ENCODE measurements at places on chromosomes 13 and 19.

DNA sequence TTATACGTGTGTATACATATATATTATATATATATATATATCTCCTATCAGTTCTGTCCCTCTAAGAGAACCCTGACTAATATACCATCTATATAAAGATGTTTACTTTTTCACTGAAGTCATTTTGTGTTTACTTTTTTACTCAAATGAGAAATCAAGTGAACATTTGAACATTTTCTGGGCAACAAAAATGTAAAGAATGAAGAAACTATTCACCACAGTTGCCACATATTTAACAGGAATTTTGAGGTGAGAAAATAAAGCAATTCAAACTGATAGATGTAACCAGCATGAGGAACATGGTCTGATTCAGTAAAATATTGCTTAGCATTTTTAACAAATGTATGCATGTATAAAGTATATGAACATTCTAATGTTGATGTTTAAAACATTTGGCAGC lies 299.2 kb upstream of the KLHL1 start:
- DNase-seq, result no peak

GRCh38 chr19:51887522-51888498 lies at the start of gene ZNF577:
Gene ZNF577 (minus strand): TSS chr19:51887951. CDS start chr19:51880382, 7,569 bp downstream.
- DNase-seq, result peak; percentile 53

GRCh38 chr19:45995715-45996385 lies 583 bp downstream of the CCDC61 start:
- no peak for DNase-seq

- no peak for DNase-seq
Observed at GRCh38 chr13:50387051-50387581, 371.9 kb downstream of the KCNRG start.

DNA sequence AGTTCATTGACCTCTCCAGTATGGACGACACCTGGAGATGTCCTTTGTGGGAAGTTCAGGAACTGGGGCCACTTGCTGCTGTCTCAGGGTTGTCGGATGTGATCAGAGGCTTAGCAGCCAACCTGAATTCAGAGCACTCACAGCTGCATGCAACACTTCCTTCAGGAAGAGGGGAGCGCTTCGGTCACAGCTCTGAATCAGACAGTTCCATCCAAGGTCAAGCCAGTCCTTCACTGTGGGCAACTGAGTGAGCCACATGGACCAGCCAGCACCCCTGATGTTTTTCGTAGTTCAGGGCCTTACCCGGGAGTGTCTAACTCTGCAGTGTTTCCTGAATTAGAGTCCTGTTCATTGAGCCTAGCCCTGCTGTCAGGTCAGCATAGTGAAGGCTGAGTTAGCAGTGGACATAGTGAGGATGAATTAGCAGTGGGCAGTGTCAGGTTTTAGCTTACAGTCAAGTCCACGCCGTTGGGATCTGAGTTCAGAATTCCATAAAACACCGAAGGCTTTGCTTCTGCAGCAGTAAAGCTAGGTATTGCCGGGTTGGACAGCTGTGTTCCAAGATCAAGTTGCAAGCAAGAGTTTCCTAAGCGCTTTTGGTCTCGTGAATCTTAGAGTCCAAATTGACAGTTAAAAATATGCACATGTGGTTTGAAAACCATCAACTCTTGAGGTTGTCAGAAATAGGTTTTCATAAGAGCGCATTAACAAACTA lies 5.1 kb downstream of the ZNF555 start:
- no peak for DNase-seq

GRCh38 chr19:39192846-39193245 lies 3.9 kb upstream of the NCCRP1 start:
- DNase-seq, result no peak

GRCh38 chr19:14347999-14348889 lies 33.0 kb upstream of the ADGRE5 start:
- DNase-seq, result peak; percentile 52

DNA sequence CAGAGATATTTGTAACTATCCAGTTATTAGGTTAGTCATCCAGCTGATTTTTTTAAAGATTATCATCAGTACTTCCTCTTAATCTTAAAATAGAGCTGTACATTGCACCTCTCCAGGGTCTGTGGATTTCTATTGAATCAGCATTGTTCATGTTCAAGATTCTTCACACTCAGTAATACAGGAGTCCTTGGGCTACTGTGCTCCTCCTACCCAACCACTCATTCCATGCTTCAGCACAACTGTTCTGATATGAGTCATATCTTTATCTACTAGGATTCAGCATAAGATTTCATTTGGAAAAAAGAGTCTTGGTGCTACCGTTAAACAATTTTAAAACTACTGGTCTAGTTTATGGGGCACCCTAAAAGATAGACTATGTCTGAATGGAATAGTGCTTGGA lies 357.8 kb downstream of the DCT start:
- no peak for DNase-seq

DNA sequence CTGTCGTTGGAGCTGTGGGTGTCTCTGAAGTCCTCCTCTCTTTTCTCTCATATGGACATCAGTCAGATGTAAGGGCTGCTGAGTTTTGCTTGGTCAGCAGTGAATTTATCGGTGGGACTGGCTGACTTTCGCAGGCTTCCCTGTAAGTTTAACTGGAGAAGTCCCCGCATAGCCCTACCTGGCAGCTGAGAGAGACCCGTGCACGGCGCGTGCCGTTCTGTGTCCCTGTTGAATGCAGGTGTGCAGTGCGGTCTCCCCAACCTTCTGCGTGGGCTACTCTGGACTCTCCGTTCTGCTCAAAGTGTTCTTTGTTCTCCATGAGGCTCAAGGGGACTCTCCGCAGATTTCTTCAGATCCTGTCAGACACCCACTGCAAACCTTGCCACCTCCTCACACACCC lies 252.9 kb downstream of the COL4A1 start:
- no peak for DNase-seq

- DNase-seq, result no peak
Observed at GRCh38 chr19:11020982-11021759, 60.3 kb downstream of the SMARCA4 start.

DNA sequence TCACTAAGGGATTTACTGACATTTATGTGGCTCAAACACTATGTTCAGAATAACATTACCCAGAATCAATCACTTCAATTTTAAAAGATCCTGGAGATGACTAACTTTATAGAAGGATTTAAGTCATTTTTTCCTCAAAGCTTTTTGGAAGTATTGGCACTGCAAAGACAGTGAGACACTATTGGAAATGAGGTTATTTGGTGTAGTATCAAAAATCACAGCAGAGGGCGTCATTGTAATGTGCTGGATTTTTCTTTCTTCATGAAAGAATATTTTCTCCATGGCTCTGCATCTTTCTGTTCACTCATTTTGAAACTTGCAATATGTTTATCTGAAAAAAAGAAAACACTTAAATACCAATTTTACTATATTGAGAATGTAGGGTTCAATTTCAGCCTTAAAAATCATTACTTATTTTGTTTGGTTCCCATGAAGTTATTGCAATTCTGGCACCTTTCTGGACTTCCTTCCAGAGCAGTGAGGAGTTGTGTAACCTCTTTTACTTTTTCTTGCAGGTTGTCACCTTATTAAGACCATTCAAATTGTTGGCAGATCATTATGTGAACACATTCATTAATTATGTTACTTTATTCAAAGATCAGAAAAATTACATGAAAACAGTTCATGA lies 3.7 kb upstream of the CSNK1A1L start:
- no peak for DNase-seq

DNA sequence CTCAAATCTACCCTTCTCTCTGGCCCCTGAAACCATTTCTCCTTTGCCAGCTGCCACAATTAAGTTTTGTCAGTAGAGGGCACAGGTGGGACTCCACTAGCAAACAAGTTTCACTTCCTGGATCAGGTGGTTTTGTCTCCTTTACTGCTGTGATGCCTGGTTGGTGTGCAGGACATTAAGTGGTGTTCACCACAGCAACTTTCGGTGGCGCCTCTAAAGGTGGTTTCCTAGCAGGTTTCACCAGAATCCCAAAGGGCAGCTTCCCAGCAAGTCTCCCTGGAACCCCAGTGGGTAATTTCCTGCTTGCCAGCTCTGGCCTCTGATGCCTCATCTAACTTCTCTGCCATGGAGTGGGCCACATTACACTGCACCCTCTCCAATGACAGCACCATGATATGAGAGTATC lies 16.6 kb downstream of the MED4 start:
- no peak for DNase-seq

DNA sequence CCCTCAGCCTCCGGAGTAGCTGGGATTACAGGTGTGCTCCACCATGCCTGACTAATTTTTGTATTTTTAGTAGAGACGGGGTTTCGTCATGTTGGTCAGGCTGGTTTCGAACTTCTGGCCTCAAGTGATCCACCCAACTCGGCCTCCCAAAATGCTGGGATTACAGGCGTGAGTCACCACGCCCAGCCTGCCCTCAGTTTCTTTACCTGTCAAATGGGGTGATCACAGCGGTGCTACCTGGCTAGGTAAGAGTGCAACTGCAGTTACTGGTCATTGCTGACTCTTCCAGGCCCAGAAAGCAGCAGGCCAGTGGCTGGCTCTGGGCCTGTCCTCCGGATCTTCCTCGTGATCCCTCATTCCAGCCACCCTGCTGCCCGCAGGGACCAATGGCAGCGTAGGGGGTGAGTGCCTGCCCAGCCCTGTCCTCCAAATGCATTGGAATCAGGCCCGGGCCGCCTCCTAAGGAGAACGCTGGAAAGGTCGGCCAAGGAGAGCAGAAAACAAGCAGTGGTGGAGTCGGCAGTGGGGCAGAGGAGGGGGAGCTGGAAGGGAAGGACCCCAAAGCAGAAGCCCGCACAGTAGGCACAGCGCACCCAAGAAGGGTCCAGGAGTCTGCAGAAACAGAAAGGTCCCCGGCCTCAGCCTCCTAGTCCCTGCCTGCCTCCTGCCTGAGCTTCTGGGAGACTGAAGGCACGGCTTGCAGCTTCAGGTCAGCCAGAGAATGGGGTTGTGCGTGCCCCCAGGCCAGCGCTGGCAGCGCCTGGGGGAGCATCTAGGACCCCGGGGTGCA lies 1.8 kb upstream of the SLC27A1 start:
- DNase-seq, result no peak

- DNase-seq, result no peak
Observed at GRCh38 chr13:74243637-74244526, 109.7 kb upstream of the KLF12 start.

DNA sequence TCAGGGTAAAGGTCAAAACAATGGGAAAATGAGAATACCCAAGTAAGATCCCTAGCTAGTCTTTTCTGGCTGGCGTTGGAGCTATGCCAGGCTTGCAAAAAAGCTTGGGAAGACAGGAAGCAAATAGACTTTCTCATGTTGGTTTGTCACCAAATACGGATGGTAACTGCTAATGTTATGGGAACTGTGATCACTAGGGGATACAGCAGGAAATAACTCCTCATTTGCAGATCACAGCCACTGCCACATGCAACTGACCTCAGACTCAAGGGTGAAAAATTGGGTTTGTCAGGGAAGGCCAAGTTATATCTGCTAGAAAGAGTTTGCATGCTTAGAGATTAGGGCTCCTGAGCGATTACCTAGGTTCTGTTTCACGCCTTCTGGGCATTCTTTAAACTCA lies 162.9 kb downstream of the NHLRC3 start:
- no peak for DNase-seq

- DNase-seq, result no peak
Observed at GRCh38 chr19:10808937-10809649, 26.9 kb downstream of the TMED1 start.

GRCh38 chr13:113664751-113665596 lies 2.0 kb upstream of the GRK1 start:
- no peak for DNase-seq

GRCh38 chr19:58581227-58582141 lies 8.3 kb upstream of the MZF1 start:
- DNase-seq, result peak; percentile 91

DNA sequence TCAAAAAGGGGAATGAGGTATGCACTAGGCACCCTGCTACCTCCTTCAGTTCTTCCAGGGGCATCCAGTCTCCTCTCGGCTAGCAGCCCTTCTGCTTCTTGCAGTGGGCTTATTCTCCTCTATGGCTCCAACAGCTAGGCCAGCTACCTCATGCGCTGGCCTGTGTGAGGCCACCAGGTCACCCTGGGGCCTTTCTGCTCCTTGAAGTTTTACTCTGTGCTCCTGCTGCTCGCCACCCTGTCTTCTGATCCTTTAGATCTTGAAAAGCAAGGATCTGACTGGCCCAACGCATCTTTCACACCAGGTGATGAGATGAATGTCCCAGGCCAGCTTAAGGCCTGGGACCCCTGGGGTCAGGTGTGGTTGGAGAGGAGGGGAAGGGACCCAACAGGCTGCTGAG lies 66.2 kb downstream of the RUBCNL start:
- DNase-seq, result no peak

DNA sequence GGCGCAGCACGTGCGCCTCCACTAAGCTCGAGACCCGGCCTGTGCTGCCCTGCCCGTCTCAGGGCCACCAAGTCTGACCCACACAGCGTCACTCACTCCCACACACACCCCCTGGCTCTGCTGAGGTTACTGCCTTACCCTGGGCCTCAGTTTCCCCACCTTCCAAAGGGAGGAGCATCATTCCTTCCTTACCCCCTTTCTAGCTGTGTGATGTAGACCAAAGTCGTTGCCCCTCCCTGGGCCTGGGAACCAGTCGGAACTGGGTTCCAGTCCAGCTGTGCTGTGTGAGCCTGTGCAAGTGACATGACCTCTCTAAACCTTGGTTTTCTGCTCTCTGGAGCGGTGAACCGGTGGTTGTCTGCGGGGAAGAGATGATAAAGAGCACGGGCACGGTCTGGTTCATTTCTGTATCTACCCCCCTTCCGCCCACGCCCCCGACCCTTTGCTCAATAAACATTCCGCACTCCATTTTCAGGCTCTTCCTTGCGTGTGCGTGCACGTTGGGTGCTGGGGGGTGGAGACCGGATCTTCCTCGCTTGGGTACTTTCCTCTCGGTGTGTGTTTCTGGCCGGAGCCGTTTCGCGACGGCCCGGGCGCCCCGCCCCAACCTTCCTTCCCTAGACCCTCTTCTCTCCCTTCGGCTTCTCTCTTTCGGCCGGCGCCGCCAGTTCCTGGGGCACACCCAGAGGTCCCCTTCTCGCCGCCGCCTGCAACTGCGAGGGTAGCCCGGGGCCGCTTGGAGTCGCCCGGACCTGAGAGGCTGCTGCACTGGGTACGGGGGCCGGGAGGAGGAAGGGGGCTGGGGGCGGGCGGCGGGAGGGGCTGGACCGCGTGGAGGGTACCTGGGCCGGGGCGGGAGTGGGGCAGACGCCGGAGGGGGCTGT lies at the start of gene ZNF581:
Gene ZNF581, plus strand, starts transcription at position 647 of the 884 bp plus-strand sequence. CDS start 923 bp downstream, outside the sequence.
- DNase-seq, result peak; percentile 74

- no peak for DNase-seq
Observed at GRCh38 chr19:16736709-16737108, 17.1 kb downstream of the NWD1 start.

- DNase-seq, result no peak
Observed at GRCh38 chr13:66663711-66664110, 566.4 kb downstream of the PCDH9 start.

- DNase-seq, result peak; percentile 29
Observed at GRCh38 chr19:18789883-18790565, 1.1 kb downstream of the COMP start.

DNA sequence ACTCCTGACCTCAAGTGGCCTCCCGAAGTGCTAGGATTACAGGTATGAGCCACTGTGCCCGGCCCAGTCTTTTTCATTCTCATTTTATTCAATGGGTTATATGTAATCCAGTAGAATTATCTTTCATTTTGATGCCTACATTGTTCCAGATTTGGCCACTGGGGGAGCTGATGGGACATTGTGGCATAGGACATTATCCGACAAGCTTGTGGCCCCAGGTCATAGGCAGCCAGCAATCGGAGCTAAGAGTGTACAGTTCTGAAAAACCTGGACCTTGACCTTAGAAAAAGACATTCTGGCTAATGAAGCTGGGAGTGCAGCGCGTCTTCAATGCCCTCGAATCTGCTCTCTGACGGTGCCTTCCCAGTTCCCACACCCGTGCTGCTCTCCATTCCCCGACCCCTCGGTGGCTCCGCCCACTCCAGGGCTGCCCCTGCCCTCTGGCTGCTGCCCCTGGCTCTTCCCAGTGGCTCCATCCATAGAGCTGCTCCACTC lies 108.7 kb downstream of the TEX29 start:
- no peak for DNase-seq

All from stimulated activated CD4-positive, alpha-beta T cell treated with anti-CD3 and anti-CD28 coated beads, Interleukin-1b, Interleukin-23, amount 100 ng/mL, for 4 hours (primary cell).